Left lung (tissue), 14 donors: ENCODE measurements at places on chromosomes 1 and 21.

DNA sequence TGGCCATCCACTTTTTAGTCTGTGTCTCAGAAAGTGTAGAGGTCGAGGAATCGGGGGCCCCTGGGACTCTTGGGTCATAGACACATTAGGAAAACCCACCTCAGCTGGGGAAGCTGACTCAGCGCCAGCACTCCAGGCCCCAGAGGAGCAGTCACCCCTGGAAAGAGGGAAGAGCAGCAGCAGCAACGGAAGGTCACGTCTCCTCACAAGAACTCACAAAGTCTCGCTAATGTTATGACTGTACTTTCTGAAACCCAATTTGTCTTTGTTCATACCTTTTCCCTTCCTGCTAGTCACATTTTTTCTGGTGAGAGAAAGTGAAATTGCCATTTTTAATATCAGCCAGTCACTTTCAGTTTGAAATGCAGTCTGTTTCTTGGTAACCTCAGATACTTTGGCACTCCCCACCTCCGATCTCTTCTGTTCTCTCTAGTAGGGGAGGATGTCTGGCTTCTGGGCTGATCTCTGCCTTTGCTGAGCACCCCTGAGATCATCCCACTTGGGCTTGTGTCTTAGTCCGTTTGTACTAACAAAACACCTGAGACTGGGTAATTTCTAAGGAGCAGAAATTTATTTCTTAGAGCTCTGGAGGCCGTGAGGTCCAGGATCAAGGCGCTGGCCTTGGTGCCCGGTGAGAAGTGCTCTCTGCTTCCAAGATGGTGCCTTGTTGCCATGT is 6.0 kb upstream of the NLRP3 start:
- DNase-seq, result no peak

DNA sequence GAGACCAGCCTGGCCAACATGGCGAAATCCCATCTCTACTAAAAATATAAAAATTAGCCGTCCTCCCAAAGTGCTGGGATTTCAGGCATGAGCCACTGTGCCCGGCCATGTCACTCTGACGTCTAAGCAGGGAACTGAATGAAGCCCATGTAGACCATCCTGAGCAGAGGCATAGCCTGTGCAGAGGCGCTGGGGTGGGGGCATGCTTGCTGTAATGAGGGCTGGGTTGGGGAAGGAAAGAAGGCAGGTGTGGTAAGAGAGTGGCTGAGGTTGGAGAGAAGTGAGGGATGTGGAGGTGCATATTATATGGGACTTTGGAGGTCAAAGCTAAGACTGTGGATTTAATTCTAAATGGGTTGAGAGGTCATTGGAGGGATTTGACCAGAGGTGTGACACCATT is 47.1 kb upstream of the SCMH1 start:
- no peak for DNase-seq

DNA sequence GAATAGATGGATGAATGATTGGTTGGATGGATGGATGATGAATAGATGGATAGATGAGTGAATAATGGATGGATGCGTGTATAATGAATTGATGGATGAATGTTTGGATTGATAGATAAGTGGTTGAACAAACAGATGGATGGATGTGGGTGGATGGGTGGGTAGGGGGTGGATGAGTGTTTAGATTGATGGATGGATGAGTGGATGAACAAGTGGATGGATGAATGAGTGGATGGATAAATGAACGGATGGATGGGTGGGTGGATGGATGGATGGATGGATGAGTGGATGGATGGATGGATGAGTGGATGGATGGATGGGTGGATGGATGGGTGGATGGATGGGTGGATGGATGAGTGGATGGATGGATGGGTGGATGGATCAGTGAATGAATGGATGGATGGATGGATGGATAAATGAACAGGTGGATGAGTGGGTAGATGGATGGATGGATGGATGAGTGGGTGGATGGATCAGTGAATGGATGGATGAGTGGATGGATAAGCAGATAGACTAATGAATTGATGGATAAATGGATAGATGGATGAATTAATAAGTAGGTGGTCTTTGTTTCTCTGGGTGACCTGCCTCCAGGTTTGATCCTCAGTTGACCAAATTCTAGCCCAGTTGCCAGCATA is 64.3 kb downstream of the SPSB1 start:
- DNase-seq, result no peak

- DNase-seq, result no peak
Observed at GRCh38 chr1:12464598-12465056, 153.4 kb downstream of the DHRS3 start.

DNA sequence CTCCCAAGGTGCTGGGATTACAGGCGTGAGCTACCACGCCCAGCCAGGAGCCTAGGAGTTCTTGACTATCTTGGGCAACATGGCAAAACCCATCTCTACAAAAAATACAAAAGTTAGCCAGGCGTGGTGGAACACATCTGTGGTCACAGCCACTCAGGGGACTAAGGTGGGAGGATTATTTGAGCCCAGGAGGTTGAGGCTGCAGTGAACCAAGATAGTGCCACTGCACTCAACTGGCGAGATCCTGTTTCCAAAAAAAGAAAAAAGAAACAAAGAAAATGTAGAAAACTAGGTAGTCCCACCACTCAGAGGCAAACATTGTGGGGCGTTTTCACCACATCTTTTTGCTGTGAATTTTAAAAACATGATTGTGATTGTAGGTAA is 141.3 kb downstream of the ZZZ3 start:
- DNase-seq, result no peak

DNA sequence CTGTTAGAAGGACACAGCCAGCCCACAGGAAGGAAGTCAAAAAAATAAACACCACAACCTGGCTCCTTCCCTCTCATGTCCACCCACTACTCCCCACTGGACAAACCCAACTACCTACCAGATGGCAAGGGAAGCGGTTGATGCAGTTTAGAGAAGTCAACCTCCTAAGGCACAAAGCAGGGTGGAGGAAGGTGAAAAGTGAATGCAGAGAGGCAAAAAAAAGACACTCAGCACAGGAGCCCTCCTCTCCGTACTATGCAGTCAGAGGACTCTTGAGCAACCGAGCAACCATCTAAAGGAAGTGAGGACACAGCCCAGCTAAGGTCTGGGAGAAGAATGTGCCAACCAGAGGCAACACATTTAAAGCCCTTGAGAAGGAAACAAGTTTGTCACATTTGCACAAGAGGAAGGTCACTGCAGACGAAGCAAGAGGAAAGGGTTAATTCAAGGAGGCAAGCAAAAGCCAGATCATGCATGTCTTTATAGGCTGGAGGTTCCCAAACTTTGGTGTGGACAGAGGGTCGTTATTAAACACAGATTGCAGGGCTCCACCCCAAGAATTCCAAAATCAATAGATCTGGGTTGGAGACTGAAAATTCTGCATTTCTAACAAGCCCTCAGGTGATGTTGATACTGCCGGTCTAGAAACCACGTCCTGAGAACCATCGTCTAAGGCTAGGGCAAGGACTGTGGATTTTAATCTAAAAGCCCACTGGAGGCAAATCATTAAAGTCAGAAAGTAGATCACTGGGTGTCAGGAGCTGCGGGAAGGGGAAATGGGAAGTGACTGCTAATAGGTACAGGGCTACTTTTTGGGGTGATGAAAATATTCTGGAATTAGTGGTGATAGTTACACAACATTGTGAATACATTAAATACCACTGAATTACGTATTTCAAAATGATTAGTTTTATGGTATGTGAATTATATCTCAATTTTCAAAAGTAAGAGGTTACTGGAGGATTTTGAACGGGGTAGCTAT is 19.7 kb downstream of the TP53BP2 start:
- no peak for DNase-seq
